ENCODE measurements at places on chromosomes 7 and 10.
A peak's percentile ranks its signal among the peaks of the same experiment; 100 is the strongest.

DNA sequence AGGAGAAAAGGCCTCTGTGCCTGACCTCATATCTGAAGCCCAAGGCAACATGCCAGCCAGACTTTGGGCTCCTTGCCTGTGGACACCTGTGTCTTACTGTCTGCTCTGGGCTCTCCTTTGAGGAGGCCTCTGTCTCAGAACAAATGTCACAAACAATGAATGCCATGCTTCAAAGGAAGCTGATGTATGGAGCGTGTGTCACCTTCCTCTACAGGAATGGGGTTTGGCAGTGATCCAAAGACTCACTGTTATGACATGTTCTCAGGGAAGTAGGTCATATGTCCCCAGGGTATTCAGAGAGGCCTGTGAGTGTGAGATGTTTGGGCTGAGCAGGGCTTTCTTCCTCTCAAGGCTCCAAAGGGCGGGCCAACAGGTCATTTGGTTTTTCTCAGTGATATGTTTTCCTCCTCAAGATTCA, 38.4 kb downstream of the PTPRE start:
- DNase-seq = peak; percentile 7

DNA sequence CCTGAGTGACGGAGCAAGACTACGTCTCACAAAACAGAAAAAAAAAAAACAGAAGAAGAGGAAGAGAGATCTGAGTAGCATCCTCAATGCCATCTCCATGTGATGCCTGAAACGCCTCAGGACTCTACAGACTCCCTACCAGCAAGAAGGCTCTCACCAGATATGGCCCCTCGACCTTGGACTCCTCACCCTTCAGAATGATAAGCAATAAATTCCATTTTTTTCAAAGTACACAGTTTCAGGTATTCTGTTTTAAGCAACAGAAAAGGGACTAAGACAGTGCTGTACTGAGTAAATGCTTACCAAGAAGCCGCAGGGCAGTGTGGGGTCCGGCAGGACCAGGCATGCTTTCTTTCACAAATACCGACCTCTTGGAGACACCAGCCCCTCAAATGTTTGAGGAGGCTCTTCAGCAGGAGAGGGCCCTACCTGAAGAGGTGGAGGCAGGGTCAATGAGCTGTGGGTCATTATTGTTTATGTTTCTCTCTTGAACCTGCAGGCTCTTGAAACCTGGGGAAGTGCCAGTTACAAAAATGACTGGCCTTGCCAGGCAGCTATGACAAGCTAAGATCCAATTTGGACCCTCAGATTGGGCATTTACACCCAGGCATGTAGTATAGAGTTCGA, 204.1 kb upstream of the LYZL1 start:
- no peak for DNase-seq

DNA sequence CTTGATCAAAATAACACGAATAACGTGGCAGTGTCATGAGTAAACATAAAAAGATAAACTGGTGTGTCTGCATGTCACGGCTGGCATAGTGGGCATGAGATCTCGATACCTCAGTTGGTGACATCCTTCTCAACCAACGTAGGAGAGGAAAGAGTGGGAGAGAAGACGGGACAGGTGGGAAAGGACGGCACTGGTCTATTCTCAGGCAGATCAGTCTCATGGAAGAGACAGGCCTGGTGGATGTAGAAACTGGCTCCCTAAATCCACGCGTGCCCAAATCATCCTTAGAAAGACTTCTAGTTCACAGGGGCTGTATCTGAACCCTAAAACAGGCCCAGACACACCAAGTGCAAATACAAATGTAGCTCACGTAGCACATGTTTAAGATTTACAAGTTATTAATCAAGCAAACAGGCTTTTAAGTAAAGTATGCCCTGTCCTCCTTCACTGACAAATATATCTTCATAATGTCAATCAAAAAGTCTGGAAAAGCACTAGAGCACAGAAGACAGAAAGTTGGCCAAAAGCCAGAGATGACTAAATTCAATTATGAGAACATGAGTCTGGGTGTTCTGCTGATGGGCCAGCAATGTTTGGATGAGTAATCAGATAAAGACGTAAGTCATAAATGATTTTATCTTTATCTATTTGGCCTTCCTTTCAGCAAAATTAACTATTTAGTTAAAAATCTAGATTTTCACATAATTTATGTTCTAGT, 56.3 kb downstream of the SFMBT2 start:
- DNase-seq = peak; percentile 54

- DNase-seq = peak; percentile 9
Observed at GRCh38 chr10:35058134-35058533, 32.0 kb downstream of the CUL2 start.

GRCh38 chr7:43642897-43643630, 60.2 kb downstream of the STK17A start:
- no peak for DNase-seq

GRCh38 chr7:118184565-118184940, 589 bp downstream of the LSM8 start:
- no peak for DNase-seq

DNA sequence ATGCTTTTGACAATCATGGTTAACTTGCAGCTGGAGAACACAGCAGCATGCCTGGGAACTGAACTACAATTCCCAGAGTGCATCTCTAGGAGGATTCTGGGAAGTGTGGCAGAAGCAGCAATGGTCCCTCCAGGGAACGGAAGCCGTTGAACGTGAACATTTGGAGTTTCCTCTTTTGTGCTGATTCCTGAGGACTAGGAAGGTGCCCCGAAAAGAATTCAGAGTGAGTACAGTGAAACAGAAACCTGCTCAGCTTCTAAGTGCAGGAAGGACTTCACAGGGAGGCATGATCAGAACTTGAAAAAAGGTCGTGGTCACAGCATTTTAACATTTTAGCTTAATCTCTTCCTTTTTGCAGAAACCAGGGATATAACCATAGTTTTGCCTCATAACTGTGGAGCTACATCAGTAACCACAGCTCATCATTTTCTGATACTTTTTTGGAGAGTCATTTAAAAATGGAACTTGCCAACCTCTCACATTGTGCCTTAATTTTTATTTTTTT, at the start of gene NUDT13:
TSS of gene NUDT13 (plus strand) at position 111 of the 505 bp plus-strand sequence. CDS start 3,911 bp downstream, outside the sequence.
- peak; percentile 70 for DNase-seq

GRCh38 chr7:103766660-103767059, 222.8 kb downstream of the RELN start:
- DNase-seq = no peak

- peak; percentile 33 for DNase-seq
Observed at GRCh38 chr10:97708976-97709946, 4.3 kb upstream of the MARVELD1 start.

DNA sequence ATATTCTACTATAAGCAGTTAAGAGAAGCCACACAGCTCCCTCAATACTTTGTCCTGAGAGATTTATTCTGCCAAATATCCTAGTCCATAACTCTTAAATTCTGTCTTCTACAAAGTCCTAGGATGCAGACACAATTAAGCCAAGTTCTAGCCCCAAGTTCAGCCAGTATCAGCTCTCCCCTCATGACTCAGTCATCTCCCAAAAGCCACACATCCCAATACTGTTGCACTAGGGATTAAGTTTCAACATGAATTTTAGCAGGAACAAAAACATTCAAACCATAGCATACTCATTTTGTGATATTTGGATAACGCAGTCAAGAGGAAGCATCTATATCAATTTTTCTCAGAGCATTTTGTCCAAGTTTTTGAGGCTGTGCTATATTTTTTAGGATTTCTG, 277.4 kb downstream of the FZD1 start:
- DNase-seq = no peak

GRCh38 chr7:15729746-15730145, 43.3 kb upstream of the MEOX2 start:
- DNase-seq = no peak

GRCh38 chr10:35822316-35822715, 180.2 kb upstream of the FZD8 start:
- DNase-seq = no peak

- no peak for DNase-seq
Observed at GRCh38 chr7:31256506-31256905, 84.0 kb downstream of the NEUROD6 start.

DNA sequence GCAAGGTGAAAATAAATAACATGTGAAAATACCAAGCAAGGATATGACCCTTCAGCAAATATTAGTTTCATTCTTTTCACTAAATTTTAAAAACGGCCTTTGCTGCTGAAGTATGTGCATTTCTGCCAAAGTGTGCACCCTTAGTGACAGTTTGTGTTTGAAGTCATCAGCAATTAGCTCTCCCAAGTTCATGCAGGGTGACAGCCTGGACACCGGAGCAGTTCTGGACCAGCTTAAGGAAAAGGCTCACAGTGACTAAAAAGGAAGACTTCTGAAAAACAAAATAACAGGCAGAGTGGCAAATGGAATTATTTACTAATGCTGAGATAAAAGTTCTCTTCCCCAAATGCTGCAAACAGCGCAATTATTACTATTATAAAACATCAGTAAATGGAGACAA, 69.3 kb upstream of the NEBL start:
- DNase-seq = no peak

- no peak for DNase-seq
Observed at GRCh38 chr7:140048138-140048537, 14.6 kb downstream of the PARP12 start.

- no peak for DNase-seq
Observed at GRCh38 chr7:35521941-35522340, 173.0 kb downstream of the HERPUD2 start.

- DNase-seq = no peak
Observed at GRCh38 chr10:789831-790701, 100.6 kb upstream of the DIP2C start.

- DNase-seq = no peak
Observed at GRCh38 chr10:26773633-26774032, 76.1 kb downstream of the PDSS1 start.

GRCh38 chr10:16856092-16856491, 38.9 kb upstream of the RSU1 start:
- no peak for DNase-seq

- no peak for DNase-seq
Observed at GRCh38 chr10:71868192-71868697, 17.2 kb upstream of the PSAP start.

GRCh38 chr10:30396293-30396692, 37.7 kb upstream of the MAP3K8 start:
- no peak for DNase-seq

GRCh38 chr10:88661018-88661417, 3.2 kb upstream of the LIPF start:
- no peak for DNase-seq

DNA sequence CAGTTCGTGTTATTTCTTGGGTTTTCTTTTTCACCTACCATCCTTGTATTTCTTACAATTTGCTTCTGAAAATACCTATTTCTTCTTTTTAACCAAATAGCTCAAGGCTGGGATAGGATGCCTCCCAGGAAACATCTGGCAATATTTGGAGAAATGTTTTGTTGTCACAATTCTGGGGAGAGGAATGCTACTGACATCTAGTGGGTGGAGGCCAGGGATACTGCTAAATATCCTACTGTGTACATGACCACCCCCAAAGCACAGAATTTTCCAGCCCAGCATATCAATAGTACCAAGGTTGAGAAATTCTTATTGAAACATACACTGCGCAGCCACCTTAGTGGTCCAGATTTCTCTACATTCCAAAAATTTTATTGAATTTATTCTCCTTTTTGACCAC, 55.5 kb downstream of the CNTNAP2 start:
- DNase-seq = no peak

DNA sequence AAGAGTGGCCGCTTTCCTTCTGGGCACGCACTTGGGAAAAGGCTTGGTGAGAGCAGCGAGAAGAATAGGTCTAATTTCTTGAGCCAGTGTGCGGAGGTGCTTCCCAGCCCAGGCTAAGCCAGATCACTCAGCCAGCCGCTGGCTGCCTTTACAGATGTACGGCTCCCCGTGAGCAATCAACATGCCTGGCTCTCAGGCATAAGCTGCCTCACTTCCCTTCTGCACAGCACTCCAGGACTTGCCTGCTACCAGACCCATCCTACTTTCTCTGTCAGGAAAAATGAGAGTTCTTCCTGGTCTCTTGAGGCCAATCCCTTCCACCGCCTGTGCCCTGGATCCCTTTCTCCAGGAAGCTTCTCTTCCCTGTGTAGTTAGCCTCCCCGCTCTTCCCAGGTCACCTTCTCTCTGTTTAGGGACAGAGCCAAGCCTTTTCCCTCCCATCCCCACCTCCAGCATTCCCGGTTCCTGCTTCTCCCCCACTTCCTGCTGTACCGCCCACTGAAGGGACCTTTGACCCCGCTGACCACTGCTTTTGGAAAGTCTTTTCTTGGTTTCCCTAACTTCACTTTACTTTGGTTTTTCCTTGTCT, 1.1 kb upstream of the ACTR3C start:
- no peak for DNase-seq

DNA sequence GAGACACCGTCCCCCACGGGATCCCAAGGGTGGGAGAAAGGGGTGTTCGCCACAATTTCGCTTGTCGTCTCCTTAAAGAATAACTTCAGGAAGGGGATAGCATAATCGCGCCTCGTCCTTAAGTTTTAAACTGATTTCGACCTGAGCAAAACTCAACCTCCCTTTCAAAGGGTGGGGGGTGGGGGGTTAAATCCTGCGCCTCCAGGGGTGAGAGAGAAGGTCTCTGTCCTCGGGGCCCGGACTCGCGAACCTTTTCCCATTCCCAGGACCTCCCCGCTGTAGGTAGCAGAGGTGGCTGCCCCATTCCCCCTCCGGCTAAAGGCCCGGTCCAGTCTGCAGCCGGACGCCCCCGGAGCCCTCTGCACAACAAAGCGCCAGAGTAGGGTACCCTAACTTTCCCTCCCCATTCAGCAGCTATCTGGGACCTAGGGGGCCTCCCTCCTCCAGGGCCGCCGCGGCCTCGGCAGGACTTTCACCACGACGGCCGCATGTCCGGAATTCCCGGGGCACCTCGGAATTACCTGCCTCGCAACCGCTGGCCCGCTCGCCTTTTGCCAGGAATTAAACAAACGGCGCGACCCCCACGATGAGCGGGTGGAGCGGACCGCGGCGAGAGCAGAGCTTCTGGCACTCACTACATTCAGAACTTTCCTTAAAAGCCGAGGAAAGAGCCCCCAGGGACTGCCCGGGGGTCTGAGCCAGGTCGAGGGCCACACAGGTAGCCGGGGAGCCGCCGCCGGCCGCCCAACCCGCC, 1.7 kb downstream of the CDK6 start:
- no peak for DNase-seq

- peak; percentile 20 for DNase-seq
Observed at GRCh38 chr7:20440472-20441105, 109.9 kb downstream of the ITGB8 start.

DNA sequence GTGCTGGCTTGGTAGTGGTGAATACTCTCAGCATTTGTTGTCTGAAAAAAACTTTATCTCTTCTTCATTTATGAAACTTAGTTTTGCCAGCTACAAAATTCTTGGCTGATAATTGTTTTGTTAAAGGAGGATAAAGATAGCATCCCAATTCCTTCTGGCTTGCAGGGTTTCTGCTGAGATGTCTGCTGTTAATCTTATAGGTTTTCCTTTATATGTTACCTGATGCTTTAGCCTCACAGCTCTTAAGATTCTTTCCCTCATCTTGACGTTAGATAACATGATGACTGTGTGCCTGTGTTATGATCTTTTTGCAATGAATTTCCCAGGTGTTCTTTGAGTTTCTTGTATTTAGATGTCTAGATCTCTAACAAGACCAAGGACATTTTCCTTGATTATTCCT, 9.9 kb upstream of the MRPS33 start:
- DNase-seq = no peak

DNA sequence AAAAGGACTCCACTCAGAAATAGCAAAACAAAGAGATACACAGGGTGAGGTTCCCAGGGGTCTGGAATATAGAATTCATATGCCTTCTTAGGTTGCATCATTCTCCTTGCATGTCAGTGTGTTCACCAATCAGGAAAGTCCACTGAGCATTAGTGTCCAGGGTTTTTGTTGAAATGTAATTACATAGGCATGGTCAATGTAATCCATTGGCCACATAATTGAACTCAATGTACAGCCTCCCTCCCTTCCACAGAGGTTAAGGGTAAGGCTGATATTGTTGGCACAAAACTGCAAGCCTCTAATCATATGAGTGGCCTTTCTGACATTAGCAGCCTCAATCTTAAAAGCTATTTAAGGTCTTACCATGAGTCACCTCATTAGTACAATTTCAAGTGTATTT, 736.1 kb upstream of the VSTM2A start:
- DNase-seq = no peak

Data from activated CD4-positive, alpha-beta T cell treated with anti-CD3 and anti-CD28 coated beads, Interleukin-2, Interleukin-6, amounts not matched to agents 100 ng/mL and 50 ng/mL, durations not matched to agents 16 hours and 8 hours (primary cell).